ENCODE measurements at places on chromosomes 11 and 22.

DNA sequence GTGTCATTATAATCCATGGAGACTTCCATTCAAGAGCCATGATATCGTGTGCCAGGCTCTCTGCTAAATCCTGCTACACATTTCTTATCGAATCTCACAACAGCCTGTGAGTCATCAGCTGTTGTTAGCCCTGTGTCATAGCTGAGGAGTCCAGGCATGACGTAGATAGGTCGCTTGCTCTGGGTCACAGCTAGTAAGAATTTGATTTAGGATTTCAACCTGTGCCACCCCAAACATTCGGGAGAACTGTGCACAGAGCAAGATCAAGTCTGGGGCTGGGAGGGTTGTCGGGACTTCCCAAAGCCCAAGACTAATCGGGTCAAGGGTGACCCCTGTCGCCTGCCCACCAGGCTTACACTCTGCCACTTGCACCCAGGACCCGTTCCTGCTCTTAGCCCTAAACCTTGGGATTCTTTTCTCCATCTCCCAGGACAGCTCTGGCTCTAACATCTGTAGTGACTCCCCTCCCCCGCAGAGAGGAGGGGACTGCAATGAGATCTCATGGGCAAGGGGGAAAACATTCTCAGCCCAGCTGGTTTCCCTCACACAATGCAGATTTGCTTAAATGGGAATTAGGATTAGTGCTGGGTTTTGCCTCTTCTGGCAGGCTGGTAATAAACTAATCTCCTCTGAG, 34.3 kb downstream of the TSPAN18 start:
- no peak for DNase-seq

- DNase-seq = no peak
Observed at GRCh38 chr11:61675826-61676225, 4.4 kb upstream of the DAGLA start.

- DNase-seq = no peak
Observed at GRCh38 chr11:97092823-97093222, 703.0 kb downstream of the JRKL start.

DNA sequence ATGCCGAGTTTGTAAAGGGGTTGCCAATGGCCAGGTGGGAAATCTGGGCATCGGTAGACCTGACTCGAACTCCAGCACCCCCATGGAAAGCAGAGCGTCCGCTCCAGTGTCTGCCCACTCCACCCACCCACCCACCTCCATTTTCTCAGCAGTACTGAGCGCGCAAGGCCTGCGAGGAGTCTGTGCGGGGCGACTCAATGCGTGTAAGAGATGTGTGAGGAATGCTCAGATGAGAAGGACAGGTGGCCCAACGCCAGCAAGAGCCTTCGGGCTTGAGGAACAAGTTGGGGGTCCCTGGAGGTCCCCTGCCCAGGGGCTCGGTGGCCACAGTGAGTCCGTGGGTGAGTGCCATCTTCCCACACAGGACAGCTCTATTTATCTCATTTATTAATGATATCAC, 50.6 kb downstream of the CERK start:
- DNase-seq = no peak

DNA sequence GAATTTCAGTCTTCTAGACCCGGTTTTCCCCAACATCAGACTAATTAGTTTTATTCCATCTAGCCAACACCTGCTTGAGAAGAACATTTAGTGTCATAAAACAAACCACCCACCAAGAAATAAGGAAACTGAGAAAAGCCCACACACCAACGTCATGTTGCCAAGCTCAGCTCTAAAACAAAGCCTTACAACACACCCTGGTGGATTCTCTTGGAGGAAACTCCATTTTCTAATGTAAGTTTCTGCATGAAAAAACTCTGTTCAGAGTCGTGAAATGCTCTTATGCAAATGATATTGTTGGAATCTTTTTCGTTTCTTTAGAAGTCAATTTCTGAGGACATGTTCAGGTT, 105.0 kb upstream of the RAG2 start:
- no peak for DNase-seq

- no peak for DNase-seq
Observed at GRCh38 chr11:17714356-17714854, 5.0 kb upstream of the MYOD1 start.

- no peak for DNase-seq
Observed at GRCh38 chr11:19934828-19935259, 222.2 kb downstream of the NAV2 start.

DNA sequence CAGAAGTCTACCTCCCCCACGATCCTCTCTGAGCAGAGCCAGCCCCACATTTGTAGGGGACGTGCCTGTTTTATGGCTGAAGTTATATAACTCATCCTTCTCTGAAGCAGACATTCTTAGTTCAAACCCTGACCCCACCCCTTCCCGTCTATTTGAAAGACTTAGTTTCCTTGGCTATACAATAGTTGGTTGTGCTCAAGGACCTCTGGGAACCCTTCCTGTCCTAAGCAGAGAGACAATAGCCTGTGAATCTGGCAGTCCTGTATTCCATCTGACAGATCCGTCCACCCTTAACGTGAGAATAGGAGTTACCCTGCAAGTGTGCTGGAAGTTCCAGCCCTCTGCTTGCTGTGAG, 75.2 kb downstream of the MN1 start:
- DNase-seq = no peak

DNA sequence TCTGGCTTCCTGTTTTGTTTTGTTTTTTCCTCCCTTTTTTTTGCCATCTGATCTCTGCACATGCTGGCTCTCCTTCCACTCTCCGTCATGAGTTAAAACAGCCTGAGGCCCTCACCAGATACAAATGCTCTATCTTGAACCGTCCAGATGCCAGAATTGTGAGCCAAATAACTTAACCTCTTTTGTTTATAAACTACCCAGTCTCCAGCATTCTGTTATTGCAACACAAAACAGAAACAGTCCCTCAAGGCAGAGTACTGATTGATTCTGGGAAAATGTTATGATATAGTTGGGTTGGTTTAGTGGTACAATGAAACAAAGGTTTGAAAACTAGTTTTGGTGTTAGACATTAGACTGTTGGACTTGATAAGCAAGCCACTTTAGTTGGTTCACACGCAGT, 1390.0 kb upstream of the RAG2 start:
- no peak for DNase-seq

GRCh38 chr11:35550374-35551036, 25.1 kb upstream of the PAMR1 start:
- DNase-seq = no peak
